AG09319 (cell line): ENCODE measurements at places on chromosomes 1 and 21.
A peak's percentile ranks its signal among the peaks of the same experiment; 100 is the strongest.

DNA sequence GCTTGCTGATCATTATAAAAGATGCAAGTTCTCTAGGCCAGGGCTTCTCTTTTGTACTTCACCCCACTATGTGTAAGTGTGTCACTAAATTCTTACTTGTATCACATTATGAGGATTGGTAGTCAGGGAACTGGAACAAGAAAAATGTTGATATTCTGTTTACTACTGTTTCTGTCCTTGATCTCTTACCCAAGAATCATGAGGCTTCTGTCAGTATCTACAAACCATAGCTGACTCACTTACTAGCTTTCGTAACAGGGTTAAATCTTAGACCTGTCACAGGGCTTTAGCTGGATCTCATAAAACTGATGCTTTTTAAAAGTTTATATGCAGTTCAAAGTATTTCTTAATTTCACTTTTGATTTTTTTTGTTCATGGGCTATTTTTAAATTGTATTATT is 681.2 kb downstream of the PLPP3 start:
- DNase-seq: peak; percentile 48

GRCh38 chr1:160004001-160004400 is 27.8 kb downstream of the PIGM start:
- DNase-seq: no peak

DNA sequence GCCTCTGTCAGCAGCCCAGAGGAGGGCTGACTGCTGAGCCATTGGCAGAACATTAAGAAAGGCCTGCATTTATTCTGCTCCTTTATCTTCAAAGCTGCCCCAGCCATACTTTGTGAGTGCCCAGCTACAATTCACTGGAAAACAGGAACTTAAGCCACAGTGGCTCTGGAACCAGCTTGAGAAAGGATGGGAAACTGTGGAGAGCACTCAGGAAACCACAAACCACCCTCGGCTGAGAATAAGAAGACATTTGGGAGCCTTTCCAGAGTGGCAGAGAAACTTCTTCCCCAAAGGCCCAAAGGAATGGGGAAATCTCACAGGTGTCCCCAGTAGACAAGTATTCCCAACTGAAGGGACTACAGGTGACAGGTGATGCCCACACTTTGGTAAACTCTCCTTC is 1.8 kb downstream of the LAMB3 start:
- DNase-seq: no peak

DNA sequence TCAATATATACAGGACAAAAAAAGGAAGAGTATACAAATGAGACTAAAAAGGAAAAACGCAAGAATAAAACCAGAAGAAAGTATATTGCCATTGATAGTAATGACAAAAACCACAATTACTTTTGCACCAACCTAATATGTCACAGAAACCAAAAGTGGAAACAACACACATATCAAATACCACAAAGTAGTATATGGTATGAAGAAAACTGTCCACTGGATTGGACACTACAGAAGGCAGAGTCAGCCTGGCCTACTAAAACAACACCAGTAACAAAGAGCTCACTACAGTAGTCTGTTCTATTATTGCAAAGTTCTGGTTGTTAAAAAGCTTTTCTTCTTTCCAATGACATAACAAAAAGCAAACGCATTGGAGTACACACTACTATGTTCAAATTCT is 17.7 kb downstream of the TESK2 start:
- DNase-seq: no peak

- DNase-seq: no peak
These were observed 88.6 kb downstream of the TM2D1 start for GRCh38 chr1:61636376-61636775.

GRCh38 chr1:211377539-211378450 is 51.2 kb downstream of the TRAF5 start:
- no peak for DNase-seq
